ENCODE measurements at places on chromosomes 12 and 14. TPM values are rescaled to one million over a fixed set of nuclear protein-coding genes. Genes with fewer than 3 reads are reported as not detected.

- H3K27ac ChIP-seq: no peak overlapping the region
- H3K27me3 ChIP-seq: peaks cover 2% of the 10 kb centered on the region
- no peaks in the 10 kb centered on the region for H3K36me3 ChIP-seq
Measured at GRCh38 chr12:10012630-10013330, 2.4 kb downstream of the CLEC12B start.

DNA sequence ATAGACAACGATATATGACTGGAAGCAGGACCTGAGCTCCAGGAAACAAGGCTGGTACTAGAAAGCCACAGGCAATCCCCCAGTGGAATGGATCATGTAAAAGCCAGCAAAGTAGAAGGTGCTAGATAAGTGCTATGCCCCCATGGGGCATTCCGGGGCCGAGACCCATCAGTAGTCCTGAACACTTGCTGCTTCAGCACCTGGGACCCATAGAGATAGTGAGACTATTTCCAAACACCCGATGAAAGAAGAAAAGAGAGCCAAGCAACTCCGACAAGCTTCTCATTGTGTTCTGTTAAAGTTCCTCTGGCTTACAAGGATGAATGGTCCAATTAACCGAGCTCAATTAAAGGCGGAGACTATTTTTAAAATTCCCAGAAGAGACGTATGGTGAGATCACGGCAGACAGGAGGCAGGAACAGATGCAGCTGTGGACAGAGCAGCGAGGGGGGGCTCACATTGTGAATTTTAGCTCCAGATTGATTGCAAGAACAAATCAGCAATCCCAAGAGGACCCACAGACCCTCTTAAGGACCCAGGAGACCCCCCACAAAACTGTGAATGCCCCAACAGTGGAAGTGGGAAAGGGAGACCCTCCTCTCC lies 142.5 kb upstream of the OVCH1 start:
- peaks cover 10% of the 10 kb centered on the region for H3K4me1 ChIP-seq
- H3K27ac ChIP-seq: peak overlapping the region; percentile 80
- no peak for DNase-seq
- H3K36me3 ChIP-seq: peaks cover 9% of the 10 kb centered on the region
- no peaks in the 10 kb centered on the region for H3K27me3 ChIP-seq

DNA sequence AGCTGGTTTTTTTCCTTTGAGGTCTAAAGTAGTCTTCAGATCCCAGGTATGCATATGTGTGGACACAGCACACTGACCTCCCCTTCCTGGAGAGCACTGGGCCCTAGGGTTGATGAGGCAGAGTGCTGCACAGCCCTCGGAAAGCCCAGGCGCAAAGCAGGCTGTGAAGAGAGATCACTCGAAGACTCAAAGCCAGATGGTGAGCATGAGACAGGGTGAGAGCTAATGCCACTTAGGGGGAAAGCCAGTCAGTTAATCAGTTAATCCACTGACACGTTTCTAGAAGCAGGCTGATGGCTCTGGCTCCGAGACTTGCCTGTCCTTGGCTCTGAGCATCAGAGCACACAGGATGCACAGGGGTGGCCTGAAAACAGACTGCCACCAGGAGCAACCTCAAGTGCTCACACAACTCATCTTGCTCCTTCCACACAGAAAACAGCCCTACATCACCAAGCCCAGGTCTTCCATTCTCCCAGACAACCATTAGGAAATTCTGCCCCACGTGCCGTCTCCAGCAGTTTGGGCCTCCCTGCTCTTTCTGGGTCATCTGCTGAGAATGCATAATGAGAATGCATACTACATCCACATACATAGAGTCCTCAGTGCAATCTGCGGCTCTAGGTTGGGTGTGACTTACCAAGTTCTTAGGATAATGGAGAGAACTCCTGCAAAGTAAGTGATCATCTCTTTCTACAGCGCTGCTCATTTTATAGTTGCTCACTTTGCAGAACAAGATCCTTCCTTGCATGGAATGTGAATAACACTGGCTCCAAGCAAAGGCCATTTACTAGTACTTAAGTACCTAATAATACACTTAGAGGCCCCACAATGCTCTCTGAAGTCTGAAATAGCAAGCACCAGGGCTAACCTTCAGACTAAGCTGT lies 12.0 kb downstream of the AQP6 start:
- no peak overlapping the region for H3K4me3 ChIP-seq
- no peaks in the 10 kb centered on the region for H3K27me3 ChIP-seq
- peak overlapping the region; percentile 1 for H3K27ac ChIP-seq
- no peak for DNase-seq
- peaks cover 16% of the 10 kb centered on the region for H3K4me1 ChIP-seq

GRCh38 chr12:73529954-73530353 lies 1007.7 kb upstream of the ATXN7L3B start:
- H3K27me3 ChIP-seq: no peaks in the 10 kb centered on the region
- DNase-seq: no peak
- no peaks in the 10 kb centered on the region for H3K36me3 ChIP-seq
- no peak overlapping the region for H3K4me3 ChIP-seq

- H3K4me1 ChIP-seq: no peaks in the 10 kb centered on the region
- H3K4me3 ChIP-seq: no peak overlapping the region
- H3K36me3 ChIP-seq: no peaks in the 10 kb centered on the region
- H3K27ac ChIP-seq: no peak overlapping the region
Measured at GRCh38 chr12:4587108-4587507, 25.1 kb downstream of the DYRK4 start.

Gene MAP1LC3B2
- total RNA-seq: not detected

Gene KRT73
- not detected for total RNA-seq
